GM04504 (cell line): ENCODE measurements at places on chromosomes 5 and 9.

DNA sequence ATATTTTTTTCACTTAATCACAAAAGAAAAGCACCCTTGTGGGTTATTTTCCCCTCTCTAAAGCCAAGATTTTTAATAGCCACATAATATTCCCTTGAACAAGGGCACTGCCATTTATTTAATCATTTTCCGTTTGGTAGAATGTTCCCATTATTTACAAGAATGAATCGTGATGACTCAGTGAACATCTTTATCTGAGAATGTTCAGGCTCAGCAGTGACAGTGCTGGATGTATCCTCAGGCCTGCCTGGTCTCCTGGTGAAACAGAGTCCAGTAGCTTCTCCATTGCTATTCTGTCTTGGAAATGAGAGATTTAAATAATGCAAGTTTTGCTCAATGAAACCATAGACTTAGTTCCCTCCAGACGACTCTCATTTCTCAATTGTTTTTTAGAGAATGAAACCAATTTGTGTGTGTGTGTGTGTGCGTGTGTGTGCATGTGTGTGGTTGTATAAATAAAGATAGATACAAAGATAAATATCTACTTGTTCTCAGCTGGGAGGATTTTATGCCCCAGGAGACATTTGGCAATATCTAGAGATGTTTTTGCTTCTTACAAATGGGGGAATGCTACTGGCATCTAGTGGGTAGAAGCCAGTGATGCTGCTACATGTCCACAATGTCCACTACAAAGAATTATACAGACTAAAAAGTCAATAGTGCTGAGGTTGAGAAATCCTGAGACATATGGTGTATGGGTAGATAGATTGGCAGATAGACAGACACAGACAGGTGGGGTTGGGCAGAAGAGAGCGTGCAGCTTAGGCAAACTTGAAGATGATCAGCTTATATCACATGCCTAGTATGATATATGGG, 55.0 kb downstream of the PAPPA start:
- DNase-seq, result no peak

DNA sequence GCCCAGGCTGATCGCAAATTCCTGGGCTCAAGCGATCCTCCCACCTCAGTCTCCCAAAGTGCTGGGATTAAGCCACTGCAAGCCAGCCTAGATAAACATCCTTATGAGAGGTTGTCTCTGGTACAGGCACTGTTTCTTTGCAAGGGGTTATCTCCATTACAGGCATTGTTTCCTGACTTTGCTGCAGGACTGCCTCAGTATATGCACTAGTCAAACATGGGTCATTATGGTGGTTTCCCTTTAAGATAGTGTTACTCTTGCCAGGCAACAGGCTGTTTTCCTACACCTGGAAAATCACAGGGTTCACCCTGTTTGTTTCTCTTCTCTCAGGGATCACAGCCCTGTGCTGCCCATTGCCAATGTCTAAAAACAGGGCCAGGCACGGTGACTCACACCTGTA, 7.8 kb upstream of the CLTB start:
- no peak for DNase-seq

GRCh38 chr5:168316139-168316578, 24.7 kb downstream of the WWC1 start:
- DNase-seq, result no peak

- DNase-seq, result no peak
Measured at GRCh38 chr5:180611140-180611850, 20.0 kb upstream of the SCGB3A1 start.

- no peak for DNase-seq
Measured at GRCh38 chr9:137761032-137761431, 116.5 kb upstream of the CACNA1B start.

DNA sequence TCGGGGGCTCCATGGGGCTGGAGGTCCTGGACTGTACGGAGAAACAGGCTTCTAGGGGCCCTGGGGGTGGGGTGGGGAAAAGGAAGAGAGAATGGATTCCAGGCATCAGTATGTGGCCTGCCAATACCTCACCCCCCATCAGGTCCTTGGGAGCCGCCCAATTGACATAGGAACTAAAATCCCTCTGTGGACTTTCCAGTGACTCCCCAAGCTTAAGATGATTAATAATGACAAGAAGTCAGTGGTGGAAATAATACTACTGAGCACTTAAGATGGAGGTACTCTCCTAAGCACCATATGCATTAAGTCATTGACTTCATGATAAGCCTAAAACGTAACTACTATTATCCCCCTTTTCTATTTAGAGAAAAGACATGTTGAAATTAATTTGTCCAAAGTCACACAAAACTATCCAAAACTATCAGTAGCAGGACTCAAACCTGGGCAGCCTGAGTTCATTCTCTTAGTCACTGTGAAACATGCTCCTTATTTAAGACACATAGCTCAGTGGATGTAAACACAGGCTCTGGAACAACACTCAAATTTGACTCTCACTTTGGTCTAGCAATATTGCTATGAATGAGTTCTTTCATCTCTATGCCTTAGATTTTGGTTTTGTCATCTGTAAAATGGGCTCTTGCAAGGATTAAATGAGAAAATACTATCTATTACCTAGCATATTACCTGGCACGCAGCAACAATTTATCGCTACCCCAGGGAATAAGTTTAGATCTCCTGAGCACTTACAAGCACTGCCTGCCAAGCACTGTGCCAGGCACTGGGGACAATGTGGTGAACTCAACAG, 9.5 kb downstream of the SPRY4 start:
- no peak for DNase-seq

GRCh38 chr5:110865400-110866094, 126.7 kb downstream of the SLC25A46 start:
- peak; percentile 3 for DNase-seq

- no peak for DNase-seq
Measured at GRCh38 chr5:66963559-66963971, 233.0 kb downstream of the CD180 start.

DNA sequence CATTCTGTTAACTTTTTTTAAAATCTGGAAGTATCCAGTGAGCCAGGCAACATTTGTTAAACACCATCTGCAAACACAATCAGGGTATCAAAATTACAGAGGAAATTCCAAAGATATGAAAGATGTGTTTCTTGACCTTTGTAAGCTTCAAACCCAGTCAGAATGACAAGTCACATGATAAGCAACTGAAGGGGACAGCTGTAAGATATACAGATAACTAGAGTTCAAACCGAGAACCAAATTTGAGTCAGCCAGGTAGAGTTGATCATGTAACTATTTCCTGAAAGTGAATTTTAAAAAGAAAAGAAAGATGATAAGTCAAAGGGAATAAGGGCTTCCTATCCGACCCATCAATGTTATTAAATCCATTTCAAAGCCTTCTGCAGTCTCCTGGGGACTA, 196.2 kb downstream of the DEPDC1B start:
- no peak for DNase-seq

- peak; percentile 61 for DNase-seq
Measured at GRCh38 chr5:77356740-77357139, 135.4 kb downstream of the WDR41 start.

GRCh38 chr5:170316937-170317336, 19.4 kb upstream of the LCP2 start:
- DNase-seq, result no peak

- DNase-seq, result peak; percentile 51
Measured at GRCh38 chr9:33374634-33375237, 27.6 kb downstream of the AQP7 start.

DNA sequence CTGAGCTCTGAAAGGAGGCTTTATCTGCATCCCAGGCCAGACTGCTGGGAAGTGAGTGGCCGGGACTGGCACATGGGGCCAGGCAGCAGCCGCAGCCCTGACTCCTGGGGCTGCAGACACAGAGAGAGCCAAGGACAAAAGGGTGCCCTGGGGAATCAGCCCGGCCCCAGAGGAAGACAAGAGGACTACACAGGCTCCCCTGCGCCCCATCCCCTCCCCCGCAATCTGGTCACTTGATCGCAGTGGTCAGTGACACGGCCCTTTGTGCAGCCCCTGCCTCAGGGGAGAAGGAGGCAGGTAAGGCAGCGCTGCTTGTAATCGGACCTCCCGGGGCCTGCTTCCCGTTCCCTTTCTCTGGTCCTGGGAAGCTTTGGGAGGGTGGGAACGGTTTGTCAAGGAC, 55.5 kb upstream of the FUBP3 start:
- DNase-seq, result no peak

DNA sequence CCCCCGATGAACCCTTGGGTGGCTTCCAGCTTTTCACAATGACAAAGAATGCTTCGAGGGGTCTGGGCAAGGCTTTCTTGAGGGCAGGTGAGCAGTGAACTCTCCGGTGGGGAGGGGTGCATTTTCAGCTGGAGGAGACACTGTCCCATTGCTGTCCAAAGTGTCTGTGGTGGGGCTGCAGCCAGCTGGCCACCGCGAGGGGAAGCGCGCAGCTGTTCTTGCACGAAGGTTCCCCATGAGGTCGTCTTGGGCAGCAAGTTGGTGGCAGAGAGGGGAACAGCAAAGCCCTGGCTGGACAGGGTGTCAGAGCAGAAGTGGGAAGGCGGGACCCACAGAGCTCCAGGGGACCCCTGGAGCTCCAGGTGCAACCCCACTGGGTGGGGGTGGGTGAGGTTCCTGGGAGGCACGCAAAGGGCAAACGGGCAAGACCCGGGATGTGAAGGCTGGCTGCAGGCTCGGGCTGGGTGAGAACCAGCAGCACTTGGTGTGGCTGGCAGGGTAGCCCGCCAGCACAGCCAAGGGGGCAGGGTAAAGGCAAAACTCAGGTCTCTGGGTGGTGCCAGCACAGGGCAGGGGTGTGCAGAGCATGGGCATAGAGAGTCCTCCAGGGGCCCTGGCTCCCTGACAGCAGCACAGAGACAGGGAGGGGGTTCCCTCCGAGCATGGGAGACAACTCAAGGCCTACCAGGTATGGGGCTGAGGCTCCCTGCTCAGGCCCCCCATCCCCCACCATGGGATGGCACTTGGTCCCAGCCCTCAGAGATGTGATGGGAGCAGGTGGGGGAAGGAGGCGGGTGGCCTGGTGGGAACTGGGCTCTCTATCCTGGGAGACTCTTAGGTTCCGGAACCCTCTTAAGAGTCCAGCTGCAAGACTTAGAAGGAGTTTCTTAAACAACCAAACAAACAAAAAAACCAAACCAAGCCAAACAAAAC, 26.6 kb downstream of the TSPAN17 start:
- DNase-seq, result no peak

DNA sequence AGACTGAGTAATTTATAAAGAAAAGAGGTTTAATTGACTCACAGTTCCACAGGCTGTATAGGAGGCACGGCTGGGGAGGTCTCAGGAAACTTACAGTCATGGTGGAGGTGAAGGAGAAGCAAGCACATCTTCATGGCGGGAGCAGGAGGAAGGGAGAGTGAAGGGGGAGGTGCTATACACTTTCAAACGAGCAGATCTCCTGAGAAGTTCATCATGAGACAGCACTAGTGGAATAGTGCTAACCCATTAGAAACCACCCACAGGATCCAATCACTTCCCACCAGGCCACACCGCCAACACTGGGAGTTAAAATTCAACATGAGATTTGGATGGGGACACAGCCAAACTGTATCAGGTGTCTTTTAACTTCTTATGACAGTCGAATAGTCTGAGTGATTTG, 1459.3 kb upstream of the ACO1 start:
- DNase-seq, result no peak

DNA sequence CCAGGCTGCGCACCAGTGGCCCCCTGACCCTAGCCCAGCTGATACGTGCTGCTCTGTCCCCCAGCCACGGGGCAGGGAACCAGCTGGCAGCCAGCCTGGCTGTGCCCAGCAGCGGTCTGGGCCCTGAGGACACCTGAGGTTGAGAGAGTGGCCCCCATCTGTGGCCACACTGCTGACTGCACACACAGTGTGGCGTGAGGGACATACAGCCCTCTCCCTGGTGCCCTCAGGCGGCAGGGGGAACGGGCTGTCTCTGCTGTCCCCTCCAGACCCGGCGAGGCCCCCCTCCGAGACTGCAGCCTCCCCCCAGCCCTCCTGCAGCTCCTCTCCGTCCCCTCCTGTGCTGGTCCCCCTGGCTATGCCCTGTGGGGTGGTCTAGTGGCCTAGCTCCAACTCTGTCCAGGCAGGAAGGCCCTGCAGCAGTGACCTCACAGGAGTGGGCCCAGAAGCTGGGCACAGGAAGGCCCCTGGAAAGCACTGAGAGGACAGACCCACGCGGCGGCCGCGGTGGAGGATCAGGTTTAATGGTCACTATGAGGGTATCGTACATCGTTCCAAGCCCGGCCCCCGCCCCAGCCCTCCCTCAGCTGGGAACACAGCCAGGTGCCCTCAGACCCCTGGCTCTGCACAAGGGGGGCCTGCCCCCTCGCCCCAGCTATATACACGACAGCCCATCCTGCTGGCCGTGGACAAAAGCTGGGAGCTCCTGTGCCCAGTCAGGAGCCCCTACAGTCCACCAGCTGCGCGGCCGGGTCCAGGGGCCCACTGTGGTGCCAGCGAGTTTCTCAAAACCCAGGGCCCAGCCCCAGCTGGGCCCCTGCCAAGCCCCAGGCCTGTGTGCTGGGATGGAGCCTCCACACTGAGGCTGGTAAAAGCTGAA, 6.8 kb upstream of the ENTPD8 start:
- DNase-seq, result no peak

- DNase-seq, result no peak
Measured at GRCh38 chr5:36581070-36581469, 25.3 kb upstream of the SLC1A3 start.

DNA sequence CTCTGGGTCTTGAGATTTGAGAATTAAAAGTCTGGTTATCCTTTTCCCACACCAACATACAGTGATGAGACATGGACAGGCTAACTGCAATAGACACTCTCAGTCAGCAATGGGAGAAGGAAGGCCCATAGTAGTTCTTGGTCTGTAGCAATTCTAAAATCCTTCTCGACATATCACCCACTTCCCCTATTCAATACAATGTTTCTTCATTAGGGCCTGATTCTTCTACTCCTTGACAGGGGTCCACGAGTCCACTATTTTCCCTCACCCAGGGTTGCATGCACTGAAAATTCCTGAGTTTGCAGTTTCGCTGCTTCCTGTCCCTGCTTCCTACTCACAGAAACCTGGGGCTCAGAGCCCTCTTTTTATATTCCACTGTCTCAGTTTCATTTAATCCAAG, 402.8 kb downstream of the MAT2B start:
- DNase-seq, result no peak

- no peak for DNase-seq
Measured at GRCh38 chr9:72687331-72687730, 165.9 kb downstream of the TMC1 start.

DNA sequence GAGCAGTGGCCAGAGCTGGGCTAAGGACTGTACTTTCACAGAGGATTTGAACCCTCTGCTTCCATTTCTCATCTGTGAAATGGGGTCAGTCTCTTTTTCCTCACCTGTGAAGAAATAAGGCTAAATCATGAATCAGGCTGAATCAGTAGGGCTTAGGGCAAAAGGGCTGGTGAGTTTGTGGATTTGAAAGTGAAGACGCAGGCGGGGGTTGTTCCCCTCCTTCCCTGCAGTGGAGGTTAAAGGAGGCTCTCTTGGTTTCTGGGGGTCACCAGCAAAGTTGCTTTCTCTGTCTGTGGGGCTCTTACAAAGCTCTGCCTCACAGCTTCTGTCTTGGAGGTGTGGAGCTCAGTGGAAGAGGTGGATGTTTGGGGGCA, 17.6 kb upstream of the NDST1 start:
- no peak for DNase-seq
